ENCODE measurements at places on chromosomes 3 and 15.

- no peak for DNase-seq
Measured at GRCh38 chr3:32983124-32983523, 31.7 kb downstream of the CCR4 start.

GRCh38 chr3:165532851-165533250 lies 304.4 kb downstream of the BCHE start:
- DNase-seq: no peak

GRCh38 chr3:171566803-171567422 lies 106.7 kb upstream of the TNIK start:
- peak; percentile 76 for DNase-seq

- DNase-seq: no peak
Measured at GRCh38 chr3:171851660-171852058, 8.5 kb downstream of the TMEM212 start.

GRCh38 chr3:42873221-42873982 lies 2.3 kb downstream of the CYP8B1 start:
- DNase-seq: no peak

GRCh38 chr3:106341586-106342162 lies 472.9 kb upstream of the CBLB start:
- DNase-seq: no peak

- DNase-seq: no peak
Measured at GRCh38 chr3:188157971-188158370, 4.0 kb downstream of the LPP start.

DNA sequence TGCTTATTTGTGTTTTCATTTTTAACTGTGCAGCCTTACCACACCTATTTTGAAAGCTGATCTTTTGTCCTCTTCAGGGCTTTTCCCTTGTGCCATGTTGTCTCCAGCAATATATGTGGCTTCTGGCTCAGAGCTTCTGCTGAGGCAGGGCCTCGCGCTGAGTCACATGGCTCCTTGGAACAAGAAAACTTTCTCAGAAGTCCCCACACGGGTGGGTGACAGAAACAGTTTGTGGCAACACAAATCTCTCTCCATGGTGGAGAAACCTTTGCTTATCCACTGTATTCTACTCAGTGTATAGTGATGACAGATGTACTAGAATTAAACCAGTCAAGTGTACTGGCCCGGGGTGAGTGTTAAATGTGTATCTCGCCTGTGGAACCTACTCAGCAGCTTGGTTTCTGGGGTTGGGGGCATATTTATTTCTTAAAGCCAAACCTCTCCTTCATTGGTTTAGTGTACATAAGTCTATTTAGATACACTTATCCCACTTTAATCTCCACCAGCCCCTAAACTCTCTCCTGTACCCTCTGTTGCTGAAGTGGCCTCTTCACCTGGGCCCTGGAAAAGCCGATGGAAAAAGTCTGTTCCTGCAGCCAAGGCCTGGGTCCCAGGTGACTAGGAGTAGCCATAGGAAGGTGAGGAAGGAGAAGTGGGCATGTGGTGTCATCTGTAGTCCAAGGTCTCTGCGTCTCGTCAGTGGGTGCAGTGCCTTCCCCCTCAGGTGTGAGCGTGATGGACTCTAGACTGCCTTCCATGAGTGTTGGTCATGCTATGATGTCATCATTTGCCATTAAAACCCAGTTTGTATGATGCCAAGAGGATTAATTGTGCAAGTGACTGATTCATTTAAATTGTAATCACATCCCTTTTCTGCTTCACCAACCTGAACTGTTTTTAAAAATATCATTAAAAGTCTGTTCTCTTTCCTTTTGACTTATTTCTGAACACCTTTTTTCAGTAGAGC lies 3.2 kb upstream of the FBXL22 start:
- DNase-seq: peak; percentile 38

DNA sequence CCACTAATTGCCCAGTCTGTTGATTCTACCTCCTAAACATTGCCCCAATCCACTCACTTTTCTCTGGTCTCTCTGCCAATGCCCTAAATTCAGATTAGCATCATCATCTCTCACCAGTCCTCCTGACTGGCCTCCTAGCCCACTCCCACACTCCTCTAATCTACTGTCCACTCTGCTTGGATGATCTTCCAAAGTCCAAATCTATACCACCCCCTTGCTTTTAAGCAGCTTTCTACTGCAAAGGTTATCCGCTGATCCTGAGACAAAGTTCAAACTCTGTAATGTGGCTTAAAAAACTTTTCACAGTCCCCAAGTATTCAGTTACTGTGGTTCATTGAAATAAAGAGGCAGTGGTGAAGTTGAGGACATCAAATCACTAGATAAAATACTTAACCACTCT lies 37.6 kb downstream of the SNX4 start:
- DNase-seq: no peak

GRCh38 chr15:33975022-33975565 lies 6.8 kb downstream of the CHRM5 start:
- peak; percentile 12 for DNase-seq

DNA sequence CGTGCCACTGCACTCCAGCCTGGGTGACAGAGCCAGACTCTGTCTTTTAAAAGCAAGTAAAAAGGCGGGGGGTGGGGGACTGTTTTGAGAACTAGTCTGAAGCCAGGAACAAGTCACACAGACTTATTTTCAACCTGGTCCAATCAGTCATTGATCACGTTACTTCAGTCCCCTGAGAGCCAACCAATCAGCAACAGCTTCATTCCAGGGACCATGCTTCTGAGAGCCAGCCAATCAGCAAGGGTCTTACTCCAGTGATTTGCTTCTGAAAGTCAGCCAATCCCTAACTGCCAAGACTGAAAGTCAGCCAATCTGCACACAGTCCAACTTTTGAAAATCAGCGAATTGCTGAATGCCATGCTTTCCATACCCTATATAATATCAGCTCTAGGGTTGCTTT lies 48.6 kb upstream of the C15orf39 start:
- DNase-seq: peak; percentile 76

GRCh38 chr3:149581248-149581647 lies 76.6 kb downstream of the WWTR1 start:
- DNase-seq: no peak

DNA sequence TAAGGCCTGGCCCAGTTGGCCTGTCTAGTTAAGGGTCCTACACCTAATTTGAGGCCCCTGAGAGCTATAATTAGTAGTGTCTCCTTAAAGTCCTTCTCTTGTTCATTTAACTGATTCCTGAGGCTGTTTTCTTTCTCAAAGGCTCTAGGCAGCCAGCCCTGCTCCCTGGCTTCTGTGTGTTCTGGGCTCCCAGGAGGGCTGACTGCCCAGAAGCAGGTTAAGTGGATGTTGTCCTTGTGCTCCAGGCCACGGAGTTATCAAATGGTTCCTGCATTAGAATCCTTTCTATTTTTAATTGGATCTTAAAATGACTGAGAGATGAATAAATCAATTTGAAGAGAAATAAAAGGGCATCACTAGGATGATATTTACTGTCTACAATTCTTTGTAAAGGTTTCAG lies 140.0 kb downstream of the SNRK start:
- DNase-seq: no peak

- no peak for DNase-seq
Measured at GRCh38 chr15:38487378-38487777, 33.5 kb downstream of the FAM98B start.

DNA sequence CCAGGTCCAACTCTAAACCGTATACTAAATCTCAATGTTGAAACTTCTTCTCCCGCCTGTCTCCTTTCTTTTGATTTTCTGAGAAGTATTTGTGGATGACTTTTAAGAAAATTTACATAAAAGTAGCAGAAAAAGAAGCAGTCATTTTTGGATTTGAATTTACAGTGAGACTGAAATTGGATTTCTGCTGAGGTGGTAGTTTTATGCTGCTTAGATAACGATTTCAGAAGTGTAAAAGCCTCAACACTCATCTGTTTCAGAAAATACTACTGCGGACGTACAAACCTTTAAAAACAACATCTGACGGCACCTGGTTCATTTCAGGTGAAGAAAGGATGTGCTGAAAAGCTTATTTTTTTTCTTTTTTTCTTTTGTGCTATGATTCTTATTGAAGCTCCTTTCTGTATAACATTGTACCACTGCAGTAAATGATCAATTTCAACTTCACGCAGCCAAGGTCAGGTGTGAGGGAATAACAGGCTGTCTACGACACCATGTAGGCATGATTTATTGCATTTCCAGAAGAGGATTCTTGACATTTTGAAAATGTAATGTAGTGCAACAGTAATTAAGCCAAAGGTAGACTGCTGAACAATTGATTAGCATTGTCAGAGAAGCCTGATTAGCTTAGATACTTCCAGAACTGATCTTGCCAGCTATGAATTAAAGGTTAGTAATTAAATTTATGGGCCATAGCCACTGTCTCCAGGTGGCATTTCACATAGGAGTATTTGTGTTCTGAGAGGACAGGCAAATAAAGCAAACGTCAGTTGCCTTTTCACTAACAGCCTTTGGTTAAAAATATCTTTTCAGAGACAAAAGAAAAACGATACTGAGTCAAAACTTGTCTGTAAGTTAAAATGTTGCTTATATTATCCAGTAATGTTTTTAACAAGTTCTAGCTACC lies 134.6 kb upstream of the KBTBD8 start:
- DNase-seq: no peak

- peak; percentile 43 for DNase-seq
Measured at GRCh38 chr3:42572278-42572677, 9.5 kb downstream of the SEC22C start.

- no peak for DNase-seq
Measured at GRCh38 chr3:99324636-99325203, 313.7 kb upstream of the COL8A1 start.

GRCh38 chr3:115239717-115240116 lies 92.6 kb upstream of the ZBTB20 start:
- no peak for DNase-seq

DNA sequence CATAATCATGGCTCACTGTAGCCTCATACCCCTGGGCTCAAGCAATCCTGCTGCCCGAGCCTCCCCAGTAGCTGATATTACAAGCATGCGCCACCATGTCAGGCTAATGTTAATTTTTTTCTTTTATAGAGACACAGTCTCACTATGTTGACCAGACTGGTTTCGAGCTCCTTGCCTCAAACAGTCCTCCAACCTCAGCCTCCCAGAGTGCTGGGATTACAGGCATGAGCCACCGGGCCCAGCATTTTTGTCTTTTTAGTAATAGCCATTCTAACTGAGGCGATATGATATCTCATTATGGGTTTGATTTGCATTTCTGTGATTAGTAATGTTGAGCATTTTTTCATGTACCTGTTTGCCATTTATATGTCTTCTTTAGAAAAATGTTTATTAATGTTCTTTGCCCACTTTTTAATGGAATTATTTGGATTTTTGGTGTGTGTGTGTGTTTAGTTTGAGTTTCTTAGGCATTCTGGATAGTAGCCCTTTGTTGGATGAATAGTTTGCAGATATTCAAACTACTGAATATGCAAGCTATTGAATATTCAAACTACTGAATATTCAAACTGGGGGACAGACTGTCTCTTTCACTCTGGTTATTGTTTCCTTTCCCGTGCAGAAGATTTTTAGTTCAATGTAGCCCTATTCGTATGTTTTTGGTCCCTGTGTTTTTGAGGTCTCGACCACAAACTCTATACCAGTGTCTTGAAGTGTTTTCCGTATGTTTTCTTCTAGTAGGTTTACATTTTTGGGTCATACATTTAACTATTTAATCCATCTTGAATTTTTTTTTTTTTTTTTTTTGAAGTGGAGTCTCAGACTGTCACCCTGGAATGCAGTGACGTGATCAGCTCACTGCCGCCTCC lies 39.2 kb downstream of the CCDC66 start:
- no peak for DNase-seq

DNA sequence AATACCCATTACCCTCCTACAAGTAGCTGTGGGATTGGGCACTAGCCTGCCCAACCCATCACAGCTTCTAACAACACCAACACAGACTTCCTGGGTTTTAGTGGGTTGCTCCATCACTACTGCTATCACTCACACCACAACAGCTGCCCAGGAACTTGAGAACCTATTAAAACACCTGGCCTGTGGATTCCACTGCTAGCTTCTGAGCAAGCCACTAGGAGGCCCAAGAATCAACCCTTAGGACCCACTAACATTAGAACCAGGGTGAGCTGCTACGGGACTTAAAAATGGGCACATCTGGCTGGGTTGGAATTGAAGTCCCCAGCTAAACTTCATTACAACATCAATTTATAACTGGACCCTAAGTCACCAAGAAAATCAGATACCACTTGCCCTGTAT lies 113.2 kb upstream of the TP63 start:
- no peak for DNase-seq

DNA sequence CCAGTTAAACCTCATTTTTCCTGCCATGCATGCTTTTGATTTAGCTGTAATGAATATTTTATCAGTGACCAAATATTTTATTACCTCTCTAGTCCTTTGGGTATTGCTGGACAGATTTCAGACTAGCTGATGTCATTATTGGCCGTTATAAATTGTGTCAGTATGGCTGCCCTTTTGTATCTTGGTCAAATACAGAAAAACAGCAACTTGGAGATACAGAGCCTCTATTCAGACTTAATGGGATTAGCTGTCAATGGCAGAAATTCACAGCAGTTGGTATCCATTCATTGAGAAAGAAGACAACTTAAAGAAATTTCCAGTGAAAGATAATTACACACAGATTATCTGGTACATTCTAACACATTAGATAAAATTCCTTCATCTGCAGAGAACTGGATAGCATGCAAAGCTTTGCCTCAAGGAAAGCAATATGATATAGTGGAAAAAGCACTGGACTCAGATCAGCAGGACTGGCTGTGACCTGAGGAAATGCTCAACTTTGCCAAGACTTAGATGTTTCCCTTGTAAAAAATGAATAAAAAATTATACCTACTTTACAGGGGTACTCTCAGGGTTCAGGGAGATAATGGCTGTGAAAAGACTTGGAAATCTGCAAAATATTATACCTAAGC lies 20.8 kb downstream of the COL6A6 start:
- no peak for DNase-seq

DNA sequence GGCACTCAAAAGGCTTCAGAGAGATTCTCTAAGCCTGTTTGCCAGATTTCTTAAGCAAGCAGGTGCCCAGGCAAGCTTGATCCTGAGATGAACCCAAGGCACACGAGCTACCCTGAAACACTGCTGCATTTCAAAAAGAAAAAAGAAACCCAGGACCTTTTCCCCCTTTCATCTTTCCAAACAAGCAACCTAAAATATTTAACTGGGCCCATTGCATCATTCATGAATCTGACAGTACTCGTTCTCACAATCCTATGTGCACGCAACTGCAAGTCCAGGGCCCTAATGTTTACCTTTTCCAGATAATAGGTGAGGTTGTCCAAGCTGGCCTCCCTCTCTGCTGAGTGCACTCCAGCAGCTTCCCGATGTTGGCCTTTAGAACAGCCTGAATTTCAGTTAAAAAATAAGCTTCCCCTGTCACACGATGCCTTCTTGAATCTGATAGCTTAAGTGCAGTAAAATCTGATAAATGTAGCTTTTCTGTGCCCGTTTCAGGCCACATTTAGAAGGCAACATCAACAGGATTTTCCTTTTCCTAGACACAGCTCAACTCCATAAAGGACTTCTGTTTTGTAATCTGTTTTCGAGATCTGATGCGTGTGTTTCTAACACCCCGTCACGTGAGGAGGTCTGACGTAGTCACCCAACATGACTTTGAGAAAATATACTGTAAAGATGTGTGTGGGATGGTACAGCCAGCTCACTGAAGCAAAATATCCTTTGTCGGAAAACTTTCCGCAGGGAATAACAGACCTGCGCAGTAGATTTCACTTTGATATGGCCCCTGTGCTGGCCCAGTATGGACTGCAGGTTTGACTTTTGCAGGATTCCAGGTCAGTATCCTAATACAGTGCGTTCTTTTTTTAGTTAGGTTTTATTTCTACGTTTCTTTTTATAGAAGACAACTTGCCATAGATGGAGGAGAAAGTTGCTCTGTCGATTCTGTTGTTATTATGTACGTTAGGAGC lies 55.1 kb upstream of the RASA2 start:
- no peak for DNase-seq

- no peak for DNase-seq
Measured at GRCh38 chr15:101496198-101496986, 6.9 kb upstream of the PCSK6 start.

Measured in erythroblast (primary cell).